ENCODE measurements at places on chromosomes 3 and 15.

GRCh38 chr3:35088943-35089342, 550.4 kb upstream of the ARPP21 start:
- DNase-seq: peak; percentile 34

GRCh38 chr3:16433701-16434151, 79.8 kb downstream of the RFTN1 start:
- no peak for DNase-seq

GRCh38 chr15:43958861-43959330, 132.1 kb downstream of the WDR76 start:
- DNase-seq: no peak

DNA sequence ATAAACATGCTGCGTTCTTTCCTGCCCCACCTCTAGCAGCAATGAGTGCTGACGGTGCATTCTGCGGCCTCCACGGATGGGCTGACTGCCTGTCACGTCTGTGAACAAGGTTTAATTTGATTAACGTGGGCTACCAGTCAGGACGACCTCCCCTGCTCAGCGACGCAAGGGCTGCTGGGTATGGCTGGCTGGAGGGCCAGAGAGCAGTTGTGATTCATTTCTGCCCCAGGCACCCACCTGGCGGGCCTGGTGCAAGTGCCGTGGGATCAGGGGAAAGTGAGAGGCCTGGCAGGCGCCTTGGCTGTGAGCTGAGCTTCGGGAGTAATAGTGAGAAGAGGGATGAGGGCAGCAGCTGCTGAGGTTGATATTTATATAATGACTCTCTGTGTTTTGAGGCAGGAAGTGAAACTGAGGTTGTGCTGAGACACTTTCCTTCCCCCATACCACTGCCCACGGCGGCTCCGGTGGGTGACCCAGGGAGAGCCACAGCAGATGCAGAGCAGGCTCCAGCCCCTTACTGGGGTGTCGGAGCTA, 190.4 kb upstream of the BCL6 start:
- no peak for DNase-seq

DNA sequence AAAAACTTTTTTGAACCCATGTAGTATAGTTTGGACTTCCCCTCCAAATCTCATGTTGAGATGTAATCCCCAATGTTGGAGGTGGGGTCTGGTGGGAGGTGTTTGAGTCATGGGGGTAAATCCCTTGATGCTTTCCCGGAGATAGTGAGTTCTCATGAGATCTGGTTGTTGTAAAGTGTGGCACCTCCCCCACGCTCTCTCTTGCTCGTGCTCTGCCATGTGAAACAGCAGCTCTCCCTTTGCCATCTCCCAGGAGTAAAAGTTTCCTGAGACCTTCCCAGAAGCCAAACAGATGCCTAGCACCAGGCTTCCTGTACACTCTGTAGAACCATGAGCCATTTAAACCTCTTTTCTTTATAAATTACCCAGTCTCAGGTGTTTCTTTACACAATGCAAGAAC, 16.0 kb upstream of the RNU6-1 start:
- DNase-seq: no peak

DNA sequence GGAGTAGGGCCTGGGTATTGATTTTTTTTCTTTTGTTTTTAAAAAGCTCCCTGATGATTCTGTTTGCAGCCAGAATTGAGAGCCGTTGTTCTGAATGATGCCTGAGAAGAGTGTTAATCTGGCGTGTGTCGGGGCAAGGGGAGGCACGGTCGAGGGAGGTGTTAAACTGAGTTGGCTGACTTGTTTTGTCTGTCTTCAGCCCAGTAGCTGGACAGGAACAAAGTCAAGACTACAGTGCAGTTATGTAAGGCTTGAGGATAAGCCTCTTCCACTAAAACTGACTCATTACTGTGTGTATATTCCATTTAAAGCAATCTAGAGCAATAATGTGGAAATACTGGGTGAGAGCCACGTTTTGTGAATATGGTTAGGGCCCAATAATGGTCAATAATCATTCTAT, 119.0 kb upstream of the DLG1 start:
- DNase-seq: no peak

GRCh38 chr3:83048556-83048955, 1287.1 kb upstream of the GBE1 start:
- no peak for DNase-seq

DNA sequence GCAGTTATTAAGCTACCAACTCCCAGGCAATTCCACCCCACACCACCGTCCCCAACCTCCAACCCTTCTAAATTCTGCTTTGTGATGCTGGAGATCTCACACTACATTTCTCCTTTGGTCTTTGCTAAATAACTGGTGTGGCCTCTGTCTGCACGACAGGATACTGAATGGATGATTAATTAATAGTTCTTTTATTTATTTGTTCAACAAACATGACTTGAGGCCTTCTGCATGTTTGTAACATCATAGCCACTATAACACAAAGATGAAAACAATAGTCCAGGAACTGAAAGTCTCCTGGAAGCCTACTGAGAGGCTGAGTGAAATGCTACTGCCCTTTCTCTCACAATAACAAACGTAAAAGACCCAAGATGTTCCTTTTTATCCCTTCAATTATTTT, 609.5 kb upstream of the UBE2E2 start:
- DNase-seq: no peak

DNA sequence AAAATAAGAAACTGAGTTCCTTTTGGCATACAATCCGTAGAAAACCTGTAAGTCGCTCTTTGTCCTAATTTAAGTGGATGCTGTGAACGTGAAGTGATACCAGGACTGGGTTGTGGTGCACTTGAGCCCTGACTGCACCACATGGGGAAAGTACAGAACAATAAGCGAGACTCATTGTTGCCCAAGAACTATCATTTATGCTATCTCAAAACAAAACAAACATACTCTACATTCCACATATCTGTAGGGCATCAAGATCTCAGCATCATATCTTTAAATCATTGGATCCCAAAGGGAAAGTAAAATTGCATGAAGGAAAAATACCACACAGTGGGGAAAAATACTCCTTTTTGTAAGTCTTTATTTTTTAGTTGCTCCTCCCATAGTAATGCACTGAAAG, 580.3 kb downstream of the MECOM start:
- no peak for DNase-seq

DNA sequence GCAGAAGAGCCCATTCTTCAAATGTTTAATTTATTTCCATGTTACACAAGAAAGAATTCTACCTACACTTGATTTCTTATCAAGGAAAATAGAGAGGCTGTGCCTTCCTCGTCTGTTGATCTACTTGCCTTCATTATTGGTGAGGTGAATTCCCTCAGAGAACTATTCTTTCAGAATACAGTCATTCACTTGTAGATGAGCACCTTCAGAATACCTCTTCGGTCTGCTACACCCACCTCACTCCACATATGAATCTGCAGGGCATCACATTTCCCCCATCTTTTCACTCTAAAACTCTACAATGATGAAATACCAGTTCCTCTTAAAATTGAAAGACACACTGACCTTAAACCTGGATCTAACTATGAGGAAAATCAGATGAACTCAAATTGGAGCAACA, 43.0 kb downstream of the TAFA4 start:
- DNase-seq: no peak

DNA sequence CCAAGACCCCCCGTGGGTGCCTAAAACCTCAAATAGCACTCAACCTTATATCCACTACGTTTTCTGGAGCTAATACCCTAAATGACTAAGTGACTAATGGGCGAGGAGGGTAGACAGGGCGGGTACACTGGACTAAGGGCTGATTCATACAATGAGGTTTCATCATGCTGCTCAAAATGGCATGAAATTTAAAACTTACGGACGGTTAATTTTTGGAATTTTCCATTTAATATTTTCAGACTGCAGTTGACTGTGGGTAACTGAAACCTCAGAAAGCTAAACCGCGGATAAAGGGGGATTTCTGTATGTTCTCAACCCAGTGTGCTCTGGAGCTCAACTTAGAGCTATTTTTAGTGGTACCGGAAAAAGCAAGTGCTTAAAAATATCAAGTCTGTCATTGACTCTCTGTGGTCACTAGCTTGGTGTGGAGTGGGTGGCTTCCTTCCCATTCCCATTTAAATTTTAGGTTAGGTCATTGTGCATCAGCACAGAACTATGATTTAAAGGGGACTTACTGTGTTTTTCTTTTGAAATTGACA, 72.9 kb downstream of the LRRC28 start:
- DNase-seq: no peak

DNA sequence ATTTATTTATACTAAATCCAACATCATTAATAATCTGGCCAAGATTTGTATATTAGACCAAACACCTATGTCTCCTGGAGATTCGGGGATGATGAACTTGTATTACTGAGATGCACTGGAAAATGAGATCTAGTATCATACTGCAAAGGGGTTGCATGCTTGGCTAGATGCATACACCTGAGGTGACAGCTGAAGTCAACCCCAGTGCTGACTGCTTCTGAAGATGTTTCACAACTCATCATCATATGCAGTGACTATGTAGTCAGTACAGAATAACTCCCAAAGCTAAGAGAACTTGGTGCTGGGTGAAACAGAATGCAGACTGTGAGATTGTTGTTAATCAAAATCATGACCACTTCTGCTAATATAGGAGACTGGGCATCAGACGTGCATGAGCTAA, 1114.2 kb downstream of the NSUN3 start:
- no peak for DNase-seq

DNA sequence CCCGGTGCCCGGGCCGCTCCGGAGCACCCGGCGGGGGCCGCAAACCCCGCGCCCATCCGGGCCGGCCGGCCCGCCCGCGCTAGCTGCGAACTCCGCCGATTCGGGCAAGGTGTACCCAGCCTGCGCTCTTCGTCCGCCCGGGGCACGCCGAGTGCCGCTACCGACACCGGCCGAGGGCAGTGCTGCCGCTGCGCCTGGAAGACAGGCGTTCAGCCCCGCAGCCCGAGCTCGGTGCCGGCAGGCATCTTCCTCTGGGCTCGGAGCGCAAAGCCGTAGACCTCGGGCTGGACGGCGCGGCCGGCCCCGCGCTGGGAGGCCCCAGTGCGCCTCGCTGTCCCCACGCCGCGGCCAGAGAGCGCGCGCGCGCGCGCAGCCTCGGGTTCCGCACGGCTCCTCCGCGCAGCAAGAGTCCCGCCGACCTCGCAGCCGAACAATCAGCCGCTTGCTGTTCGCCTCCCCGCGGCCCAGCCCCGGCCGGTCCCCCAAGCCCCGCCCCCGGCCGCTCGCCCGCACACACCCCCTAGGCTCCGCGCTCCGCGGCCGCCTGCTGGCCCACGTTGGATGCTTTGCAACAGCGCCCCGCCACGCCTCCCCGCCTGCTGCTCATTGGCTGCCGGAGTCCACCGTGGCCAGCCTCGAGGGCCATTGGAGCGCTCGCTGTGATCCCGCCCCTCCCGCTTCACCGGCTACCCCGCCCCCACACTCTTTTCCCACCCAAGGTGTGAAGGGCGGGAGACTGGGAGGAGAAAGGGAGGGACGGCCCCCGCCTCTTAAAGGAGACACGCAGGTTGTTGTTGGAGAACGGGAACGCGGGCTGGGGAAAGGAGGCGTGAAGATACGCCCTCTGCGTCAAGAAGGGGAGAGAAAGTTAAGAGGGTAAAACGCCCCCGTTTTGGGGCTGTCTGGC, at the start of gene LRIG1:
LRIG1 (minus strand) TSS at position 447 of the 907 bp plus-strand sequence. CDS start 615 bp downstream, outside the sequence.
- peak; percentile 93 for DNase-seq

DNA sequence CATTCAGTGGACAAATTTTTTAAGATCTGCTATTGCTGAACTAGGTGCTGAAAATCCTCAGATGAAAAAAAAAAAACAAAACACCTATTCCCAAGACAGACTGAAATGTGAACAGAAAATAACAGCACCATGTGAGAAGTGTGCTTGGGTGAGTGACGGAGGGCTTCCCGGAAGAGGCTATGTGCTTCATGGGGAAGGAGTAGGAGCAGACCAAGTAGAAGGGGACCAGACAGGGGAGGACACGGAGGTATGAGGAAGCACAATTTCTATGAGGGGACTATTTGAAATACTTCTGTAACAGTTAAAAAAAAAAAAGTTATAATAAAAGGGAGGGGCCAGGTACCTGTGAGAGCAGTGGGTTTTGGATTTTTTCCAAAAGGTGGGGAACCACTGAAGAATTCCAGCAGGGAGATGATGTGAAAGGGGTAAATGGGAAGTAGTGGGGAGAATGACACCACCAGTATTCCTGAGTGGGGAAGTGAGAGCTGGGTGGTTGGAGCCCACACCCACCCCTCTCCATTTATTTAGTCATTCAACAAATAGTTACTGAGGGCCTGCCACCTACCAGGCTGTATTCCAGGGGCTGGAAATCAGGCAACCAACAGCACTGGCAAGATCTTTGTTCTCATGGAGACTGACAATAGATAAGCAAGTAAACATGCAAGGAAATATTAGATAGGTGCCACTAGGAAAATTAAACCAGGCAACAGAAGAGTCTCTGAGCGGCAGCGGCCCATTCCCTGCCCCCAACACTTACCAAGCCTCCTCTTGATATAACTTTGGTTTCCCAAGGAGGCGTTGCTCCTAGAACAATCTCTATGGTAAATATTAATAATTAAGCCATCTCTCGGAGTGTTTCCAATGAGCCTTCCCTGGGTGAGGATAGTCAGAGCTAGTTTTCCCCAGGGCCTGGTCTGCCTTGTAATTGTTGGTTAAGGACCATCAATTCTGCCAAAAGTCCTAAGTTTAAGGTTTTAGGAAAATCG, 3.8 kb upstream of the USP3 start:
- DNase-seq: no peak

- peak; percentile 7 for DNase-seq
Observed at GRCh38 chr3:8239718-8240695, 261.6 kb upstream of the LMCD1 start.

- DNase-seq: no peak
Observed at GRCh38 chr3:166446986-166447385, 609.8 kb upstream of the BCHE start.

Measured in NCI-H1105 treated with DMSO at 0.1 percent for 48 hours (cell line).